ENCODE measurements at places on chromosomes 12 and 14.
A peak's percentile ranks its signal among the peaks of the same experiment; 100 is the strongest.

DNA sequence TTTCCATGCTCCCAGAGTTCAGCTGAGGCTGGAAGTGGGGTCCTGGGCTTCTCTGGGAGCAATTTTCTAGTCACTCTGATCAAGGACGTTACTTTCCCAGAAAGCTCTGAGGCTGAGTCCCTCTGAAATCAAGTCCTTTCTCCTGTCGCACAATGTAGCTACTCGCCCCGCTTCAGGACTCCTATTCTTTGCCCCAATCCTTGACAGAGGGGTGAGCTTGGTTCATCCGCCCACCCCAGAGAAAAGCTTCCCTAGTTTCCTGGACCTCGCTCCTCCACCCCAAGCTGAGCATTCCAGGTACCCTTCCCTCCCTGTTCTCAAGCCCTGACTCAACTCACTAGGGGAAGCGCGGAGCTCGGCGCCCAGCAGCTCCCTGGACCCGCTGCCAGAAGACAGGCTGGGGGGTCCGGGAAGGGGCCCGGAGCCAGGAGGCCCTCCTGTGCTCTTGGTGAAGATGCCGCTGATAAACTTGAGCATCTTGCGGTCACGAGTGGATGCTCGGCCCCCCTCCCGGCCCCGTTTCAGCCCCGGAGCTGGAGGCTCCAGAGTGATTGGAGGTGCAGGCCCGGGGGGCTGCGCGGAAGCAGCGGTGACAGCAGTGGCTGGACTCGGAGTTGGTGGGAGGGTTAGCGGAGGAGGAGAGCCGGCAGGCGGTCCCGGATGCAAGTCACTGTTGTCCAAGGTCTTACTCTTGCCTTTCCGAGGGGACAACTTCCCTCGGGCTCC lies 1.6 kb downstream of the AGAP2 start:
- no peak for DNase-seq

GRCh38 chr12:93311827-93312226 lies 65.9 kb upstream of the NUDT4 start:
- no peak for DNase-seq

DNA sequence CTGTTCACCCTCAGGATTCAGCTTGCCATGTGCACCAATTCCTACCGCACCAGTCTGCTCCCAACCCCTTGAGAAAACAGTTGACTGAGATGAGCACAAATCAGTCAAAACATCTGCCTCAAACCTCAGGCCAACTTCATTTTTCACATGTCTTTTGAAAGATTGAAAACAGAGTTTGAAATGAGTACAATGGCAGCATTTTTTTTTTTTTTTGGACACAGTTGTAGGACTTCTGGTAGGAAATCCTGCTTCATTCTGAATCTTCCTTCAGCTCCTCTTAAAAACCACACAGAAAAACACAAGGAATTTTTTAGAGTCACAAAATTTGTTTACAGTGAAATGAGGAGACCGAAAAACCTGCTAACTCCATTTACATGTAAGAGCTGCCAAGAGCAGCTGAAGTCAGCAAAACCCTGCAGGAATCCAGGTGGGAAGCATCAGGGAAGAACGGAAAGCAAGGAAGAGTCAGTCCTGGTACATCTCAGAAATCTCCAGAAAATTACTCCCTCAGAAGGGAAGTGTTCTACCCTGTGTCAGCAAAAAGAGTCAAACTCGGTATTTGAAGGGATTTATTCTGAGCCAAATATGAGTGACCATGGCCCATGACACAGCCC lies 100.3 kb upstream of the TMTC1 start:
- DNase-seq: no peak

- no peak for DNase-seq
Observed at GRCh38 chr12:132014092-132014914, 64.6 kb downstream of the EP400 start.

- no peak for DNase-seq
Observed at GRCh38 chr14:93752980-93753561, 35.2 kb downstream of the PRIMA1 start.

DNA sequence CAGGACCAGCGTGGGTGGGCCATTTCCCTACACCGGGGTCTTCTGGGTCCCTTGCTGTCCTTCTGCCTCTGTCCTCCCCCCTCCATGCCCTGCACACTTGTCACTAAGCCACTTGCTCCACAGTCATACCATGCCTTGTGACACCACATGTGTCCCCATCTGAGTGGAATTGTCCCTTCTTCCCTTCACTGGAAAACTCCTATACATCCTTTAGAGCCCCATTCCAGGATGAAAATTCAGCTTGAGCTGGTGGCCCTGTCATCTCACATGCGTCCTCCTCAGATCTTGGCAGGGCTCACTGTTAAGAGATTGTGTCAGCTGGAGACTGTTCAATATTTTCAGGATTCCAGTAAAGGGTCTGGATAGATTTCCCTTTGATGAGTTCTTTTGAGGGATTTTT lies 87.4 kb downstream of the DNAH10 start:
- DNase-seq: no peak

DNA sequence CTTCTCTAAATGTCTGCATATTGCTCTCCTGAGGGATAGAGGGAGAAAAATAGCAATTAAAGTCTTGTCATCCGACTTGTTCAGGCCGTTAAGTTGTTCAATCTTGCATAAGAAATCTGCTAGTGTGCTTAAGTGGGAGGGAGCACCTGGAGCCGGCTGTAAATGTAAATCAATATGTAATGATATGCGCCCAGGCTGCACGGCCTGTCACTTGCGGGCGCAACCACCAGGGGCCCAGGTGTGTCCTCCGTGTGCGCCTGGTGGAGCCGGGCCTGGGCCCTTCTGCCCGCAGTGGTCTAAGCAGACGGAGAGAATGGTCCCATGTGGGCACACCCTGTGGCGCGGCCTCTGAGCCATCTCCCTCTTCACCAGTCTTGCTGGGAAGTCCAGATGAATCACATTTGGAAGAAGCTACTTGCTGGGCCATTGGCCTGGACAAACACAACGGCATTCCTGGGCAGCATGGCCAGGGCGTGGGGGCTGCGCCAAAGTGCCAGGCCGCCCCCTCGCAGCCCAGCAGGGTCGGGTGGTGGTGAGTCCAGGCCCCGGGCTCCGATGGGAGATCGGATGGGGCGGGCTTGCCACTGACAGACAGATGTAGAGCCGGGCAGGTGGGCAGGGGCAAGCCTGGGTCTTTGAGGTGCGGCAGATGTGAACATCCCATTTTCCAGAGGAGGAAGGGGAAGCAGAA lies 193.3 kb upstream of the C14orf180 start:
- DNase-seq: peak; percentile 45

DNA sequence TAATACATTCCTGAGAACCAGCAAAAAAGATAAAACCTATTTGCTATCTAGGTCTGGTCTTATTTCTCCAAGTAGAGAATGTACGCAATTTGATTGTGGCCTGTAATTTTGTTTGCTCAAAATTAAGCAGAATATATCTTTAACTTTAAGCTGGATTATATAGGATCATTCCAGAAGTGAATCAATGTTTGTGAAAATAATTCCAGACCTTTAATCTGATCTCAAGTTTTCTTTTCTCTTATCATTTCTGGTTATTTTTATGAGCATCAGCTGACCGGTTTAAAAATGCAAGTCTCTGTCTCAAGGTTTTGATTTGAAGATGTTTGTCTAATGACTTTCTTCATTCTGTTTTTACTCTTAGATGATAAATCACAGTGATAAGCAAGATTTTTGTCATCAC lies 997.9 kb upstream of the FLRT2 start:
- no peak for DNase-seq

DNA sequence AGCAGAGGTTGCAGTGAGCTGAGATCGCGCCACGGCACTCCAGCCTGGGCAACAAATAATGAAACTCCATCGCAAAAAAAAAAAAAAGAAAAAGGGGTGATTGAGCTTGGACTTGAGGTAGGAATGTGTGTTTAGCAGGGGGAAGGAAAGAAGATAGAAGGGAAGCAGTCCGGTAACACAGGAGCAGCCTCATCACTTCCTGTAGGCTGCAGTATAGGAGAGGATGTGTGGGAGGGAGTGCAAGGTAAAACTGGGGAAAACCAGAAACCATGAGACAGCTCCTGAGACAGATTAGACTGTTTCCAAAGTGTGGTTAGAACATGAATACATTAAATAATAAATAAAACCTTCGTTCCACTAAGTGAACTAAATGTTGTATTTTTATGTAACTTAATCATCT lies 49.2 kb downstream of the FGD4 start:
- DNase-seq: no peak

DNA sequence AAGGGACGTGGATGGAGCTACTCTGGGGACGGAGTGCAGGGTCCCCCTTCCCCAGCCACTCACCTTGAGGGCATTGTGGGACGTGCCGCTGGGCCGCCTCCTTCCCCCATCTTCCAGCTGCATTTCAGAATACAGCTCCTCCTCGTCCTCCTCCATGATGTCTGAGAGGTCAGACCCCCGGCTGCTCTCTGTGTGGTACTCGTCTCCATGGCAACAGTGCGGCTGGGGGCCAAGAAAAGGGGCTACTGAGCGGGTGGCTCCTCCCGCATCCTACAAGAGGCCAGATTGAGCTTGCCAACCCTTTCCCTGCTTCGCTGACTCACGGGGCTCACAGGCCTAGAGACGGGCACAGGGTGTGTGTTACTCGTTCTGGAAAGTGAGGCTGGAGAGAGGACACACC lies 90.4 kb downstream of the PIWIL1 start:
- DNase-seq: no peak

DNA sequence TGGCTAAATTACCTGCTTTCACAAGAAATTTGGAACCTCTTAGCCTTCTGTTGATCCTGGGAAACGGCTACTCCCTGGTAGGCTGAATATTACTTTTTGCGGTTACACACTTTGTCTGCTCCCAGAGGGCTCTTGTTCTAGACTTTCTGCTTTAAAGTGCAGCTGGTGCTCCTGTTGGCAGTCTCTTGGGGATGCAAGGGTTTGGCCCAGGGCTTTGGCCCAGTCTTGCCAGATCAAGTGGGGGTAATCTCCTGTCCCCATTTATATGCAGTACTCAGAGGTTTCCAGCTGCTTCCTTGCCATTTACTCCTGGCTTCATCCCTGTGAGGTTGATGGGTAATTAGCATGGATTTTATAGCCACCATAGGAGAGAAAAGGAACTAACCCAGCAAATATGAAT lies 558.2 kb upstream of the MIS18BP1 start:
- no peak for DNase-seq

DNA sequence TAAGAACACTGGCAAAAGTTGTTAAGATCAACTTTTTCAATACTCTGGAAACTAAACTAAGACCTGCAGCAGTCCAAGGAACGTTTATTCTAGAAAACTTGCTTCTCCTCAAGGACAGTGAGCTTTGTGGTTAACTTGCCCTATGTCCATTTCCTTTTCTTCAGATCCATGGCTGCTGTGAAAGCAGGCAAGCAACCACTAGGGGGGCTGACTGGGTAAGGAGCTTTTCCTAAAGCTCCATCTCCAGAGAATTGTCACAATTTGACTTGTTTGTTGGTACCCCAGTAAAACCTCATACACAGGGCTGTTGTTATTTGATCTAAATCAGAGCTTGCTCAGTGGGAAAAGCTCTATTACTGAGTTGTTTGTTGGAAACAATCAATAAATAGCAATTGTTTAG lies 10.1 kb upstream of the RPL10L start:
- DNase-seq: no peak

GRCh38 chr12:62933220-62933601 lies 1.7 kb downstream of the PPM1H start:
- no peak for DNase-seq

Measured in activated CD8-positive, alpha-beta memory T cell treated with anti-CD3 and anti-CD28 coated beads for 24 hours (primary cell).